ENCODE measurements at places on chromosomes 5 and 9.
A peak's percentile ranks its signal among the peaks of the same experiment; 100 is the strongest.

DNA sequence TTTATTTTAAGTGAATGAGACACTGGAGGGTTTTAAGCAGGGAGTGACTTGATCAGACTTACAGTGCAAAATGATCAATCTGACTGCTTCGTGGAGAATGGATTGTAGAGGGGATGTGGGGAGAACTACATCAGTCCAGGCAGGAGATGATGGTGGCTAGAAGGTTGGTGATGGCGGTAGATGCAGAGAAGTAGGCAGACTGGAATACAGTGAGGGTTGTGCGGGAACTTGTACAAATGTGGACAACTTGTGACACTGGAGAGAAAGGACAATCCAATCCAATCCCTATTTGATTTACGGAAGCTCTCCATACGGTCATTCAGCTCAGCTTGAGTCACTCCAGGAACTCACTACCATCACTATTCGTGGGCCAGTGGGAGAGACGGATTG is 593 bp downstream of the TIGD6 start:
- no peak for DNase-seq

GRCh38 chr5:142958944-142959682 is 188.9 kb downstream of the ARHGAP26 start:
- no peak for DNase-seq

- DNase-seq, result no peak
Measured at GRCh38 chr9:82597241-82598203, 465.4 kb downstream of the RASEF start.

DNA sequence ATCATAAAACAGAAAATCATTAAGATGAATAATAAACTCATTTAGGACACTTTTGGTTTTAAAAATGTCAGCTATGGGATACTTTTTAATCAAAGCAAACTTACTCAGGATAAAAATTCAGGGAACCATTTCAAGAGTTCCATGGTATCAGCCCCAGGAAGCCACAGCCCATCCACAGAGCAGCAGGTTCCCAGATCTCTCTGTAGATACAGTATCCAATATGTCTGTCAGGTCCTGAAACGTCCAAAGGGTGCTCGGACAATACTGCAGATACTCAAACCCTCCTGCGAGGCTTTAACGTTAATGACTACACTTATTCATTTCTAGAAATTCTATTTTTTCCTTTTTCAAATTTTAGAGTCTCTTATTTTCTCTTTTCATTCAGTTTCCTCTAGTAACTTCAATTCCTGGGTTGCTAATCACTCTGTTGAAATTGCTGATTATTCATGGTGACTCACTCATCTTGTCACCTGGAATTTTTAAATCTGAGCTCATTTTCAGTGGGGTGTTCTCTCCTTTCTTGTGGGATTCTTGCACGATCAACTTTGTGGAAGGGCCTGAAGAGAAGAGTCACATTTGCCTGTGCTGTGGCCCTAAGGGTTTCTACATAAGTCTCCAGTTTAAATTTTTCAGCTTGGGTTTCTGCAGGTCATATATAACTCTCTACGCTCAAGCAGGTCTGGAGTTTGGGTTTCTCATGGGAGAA is 435.8 kb downstream of the CTNND2 start:
- no peak for DNase-seq

DNA sequence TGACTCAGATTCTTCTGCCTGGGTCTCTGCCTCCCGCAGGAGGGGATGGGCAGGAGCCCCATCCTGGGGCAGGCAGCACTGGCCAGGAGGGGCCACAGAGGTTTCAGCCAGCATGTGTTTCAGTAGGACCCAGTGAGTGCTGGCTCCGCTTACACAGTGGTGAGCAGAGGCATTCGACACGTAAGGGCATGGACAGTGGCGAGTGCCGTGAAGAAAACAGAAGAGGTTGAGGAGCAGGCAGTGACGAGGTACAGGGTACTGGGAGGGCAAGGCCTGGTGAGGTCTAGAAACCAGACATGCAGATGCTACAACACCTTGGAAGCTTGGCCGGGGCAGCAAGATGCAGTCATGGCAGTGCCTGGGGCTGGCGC is 41.5 kb downstream of the CACNA1B start:
- no peak for DNase-seq

GRCh38 chr5:107149243-107150005 is 521.3 kb downstream of the EFNA5 start:
- DNase-seq, result no peak

- DNase-seq, result no peak
Measured at GRCh38 chr5:180858586-180858985, 2.5 kb downstream of the ZFP62 start.

GRCh38 chr9:73200694-73201452 is 49.2 kb downstream of the ANXA1 start:
- no peak for DNase-seq

GRCh38 chr9:129783516-129784361 is 19.2 kb upstream of the TOR1B start:
- DNase-seq, result no peak

DNA sequence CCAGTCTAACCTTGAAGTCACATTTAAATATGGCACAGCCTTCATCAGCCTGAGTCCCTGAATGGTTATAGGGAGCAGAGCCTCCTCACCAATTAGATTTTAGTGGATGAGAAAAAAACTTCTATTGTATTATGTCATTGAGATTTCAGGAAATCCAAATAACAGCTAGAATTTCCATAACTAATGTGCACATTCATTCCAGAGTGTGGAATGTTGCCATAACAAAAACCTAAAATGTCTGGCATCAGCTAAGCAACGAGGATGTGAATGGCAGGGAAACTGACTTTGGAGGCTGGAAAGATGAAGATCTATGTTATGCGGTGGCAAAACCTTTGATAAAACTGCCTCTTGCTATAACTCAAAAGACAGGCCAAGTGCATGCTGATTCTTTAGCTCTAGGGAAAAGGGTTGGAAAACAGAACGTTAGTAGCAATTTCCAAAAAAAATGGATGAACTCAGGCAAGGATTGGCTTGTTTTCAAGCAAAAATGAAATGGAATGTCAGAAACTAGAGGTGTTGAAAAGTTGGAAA is 91.3 kb upstream of the NFIB start:
- no peak for DNase-seq

- DNase-seq, result no peak
Measured at GRCh38 chr9:69671879-69672595, at the start of gene APBA1. Gene APBA1 (minus strand): TSS chr9:69672371.

- DNase-seq, result no peak
Measured at GRCh38 chr9:76025286-76025685, 134.8 kb downstream of the PCSK5 start.

GRCh38 chr9:87714819-87715218 is 11.1 kb upstream of the CTSL start:
- peak; percentile 51 for DNase-seq

- DNase-seq, result peak; percentile 22
Measured at GRCh38 chr5:137119321-137119720, 379.8 kb downstream of the SPOCK1 start.

- no peak for DNase-seq
Measured at GRCh38 chr9:7570107-7570720, 229.4 kb downstream of the DMAC1 start.

- peak; percentile 23 for DNase-seq
Measured at GRCh38 chr5:167945542-167946384, 345.7 kb upstream of the WWC1 start.

DNA sequence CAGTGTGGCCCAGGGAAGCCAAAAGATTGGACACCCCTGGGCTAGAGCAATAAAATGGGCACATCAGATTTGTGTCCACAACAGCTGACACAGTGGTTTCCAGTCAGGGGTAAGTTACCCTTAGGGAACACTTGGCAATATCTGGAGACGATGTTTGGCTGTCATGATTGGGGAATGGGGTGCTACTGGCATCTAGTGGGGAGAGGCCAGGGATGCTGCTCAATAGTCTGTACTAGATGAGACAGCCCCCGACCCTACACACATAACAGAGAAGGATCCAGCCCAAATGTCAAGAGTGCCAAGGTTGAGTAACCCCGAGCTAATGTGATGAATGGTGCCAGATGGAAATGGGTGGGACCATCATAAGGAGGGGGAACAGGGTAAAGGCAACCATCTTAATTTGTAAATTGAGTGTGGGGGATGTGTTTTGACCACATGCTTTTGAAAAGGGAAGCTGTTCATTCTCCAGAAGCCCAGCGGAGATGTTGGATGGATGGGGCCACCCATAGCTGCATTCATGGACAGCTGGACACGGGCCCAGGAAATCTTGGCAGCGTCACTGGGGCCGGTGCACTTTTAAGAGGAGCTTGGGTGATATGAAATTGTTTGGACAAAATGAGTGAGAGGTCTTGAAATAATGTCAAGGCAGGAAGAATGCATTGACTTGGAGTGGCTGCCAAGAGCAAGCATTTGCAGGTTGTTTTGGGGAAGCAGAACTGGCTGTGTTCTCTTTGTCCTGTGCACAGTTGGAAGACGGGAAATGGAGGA is 33.4 kb downstream of the SYK start:
- DNase-seq, result no peak

DNA sequence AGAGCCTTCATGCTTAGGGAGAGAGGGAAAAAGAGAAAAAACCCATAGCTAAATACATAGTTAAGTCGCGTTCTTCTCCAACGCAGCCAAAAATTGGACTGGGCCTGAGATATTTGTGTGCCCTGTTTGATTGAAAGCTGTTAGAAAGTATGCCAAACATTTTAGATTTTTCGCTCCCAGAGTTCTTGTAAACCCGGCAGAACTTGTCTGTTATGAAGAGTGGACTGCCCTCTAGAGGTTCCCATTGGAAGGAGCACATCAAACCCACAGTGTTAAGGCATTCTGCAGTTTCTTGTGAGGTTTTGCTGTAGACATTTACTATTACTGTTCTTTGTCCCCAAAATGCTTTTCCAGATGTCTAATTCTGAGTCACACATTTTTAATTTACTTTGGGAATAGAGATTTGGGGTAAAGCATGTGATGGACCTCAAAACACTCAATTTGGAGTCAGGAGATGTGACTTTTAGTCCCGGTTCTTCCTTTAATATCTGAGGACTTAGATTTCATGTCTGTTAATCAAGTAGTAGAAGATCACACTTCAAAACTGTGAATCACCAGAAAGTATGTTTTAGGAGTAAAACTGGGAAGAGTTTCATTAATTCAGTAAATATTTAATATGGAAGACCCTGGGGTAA is 96.6 kb downstream of the PCSK1 start:
- peak; percentile 53 for DNase-seq

GRCh38 chr5:103801681-103802080 is 239.1 kb upstream of the NUDT12 start:
- DNase-seq, result no peak

GRCh38 chr9:98288881-98289280 is 33.4 kb upstream of the TBC1D2 start:
- no peak for DNase-seq

- DNase-seq, result no peak
Measured at GRCh38 chr9:89419978-89420394, 77.9 kb downstream of the SEMA4D start.

DNA sequence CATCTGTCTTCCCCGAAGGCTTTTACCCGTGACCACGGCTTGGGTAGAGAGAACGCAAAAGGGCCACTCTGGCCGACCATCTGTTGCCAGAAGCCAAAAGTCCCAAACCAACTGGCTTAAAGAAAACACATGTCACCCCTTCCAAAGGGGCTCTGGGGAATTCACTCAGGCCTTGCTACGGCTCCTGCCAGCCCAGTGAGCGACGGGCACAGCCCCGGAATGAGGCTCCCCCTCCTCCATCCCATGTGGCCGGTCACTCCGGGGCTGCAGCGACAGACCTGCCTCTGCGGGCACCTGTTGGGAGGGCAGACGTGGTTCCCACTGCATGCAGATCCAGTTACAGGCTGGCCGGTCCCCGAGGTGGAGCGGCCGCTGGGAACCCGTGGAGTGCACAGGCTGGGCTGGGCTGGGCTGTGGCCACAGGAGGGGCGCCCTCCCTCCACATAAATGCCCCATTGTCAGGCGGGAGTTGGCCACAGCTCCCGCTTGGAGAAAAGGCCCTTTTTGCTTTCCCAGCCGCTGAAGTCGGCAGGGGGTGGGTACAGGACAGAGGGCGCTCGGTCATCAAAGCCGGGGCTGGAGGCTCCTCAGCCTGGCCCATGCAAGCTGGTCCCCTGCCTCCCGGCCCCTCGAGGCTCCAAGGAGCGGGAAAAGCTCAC is 19.9 kb downstream of the NOTCH1 start:
- DNase-seq, result no peak

GRCh38 chr5:136199408-136199807 is 6.4 kb upstream of the SMIM32 start:
- DNase-seq, result no peak

GRCh38 chr5:98911280-98912040 is 17.3 kb downstream of the CHD1 start:
- no peak for DNase-seq

DNA sequence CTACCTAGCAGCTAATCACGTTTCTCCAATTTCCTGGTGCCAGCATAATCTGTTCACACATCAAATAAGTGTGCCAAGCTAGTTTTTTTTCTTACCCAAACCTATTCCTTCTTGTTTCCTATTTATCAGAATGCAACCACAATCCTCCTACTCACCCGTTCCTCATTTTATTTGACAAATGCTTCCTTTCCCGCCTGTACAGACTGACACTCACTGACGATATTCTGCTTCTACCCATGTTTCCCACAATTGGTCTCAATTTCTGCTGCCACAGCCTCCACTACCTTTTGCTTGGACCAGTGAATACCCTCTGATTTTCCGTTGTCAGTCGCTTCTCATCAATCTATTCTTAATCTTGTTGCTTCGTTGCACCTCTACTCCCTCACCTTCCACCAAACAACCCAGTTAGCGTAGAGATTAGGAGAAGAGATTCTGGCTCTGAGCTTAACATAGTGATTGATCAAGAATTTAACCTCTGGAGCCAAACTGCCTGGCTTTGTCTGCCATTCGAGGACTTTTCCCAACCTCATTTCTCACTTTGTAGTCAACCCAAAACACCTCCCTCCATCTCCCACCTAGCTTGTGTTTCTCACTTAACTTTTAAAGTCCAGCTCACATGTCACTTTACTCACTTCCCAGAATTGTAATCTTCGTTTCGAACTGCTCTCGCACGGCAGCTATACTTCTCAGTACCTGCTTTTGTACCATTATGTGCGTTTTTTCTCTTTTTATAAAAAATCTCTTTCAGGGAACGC is 729 bp upstream of the TMEM38B start:
- no peak for DNase-seq

DNA sequence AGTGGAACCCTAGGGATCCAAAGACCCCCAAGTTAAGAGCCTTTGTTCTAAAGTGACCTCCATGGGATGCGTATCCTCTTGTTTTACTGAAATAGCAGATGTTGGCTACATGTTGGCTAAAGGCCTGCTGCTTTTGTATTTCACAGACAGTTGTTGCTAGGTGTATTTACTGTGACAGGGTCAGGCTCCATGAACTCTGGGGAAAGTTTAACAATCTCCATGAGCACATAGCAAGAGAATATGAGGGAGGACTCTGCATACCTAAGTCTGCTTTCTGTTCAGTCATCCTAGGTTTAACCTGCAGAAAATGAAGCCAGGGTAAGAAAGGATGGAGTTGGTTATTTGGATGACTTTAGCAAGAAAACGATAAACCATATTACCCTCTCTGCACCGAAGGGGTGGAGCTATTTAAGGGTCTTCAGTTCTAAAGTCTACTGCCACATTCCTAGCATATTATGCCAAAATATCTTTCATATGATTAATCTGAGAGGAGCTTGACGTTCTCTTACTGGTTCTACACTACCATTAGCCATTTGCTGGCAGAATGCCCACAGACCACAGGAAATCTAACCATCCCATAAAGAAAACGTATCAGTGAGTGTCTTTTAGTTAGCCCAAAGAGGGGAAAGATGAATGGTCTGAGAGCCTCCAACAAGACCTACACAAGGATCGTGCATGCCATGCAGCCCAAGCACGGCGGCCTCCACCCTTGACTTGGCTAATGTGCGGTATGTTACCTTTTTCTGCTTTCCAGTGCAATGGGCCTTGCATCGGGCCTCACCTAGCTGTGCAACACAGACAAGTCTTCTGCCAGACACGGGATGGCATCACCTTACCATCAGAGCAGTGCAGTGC is 127.8 kb downstream of the SAXO1 start:
- no peak for DNase-seq

GRCh38 chr5:84028093-84028492 is 307.4 kb upstream of the HAPLN1 start:
- no peak for DNase-seq

All from BJ (cell line).